ENCODE measurements at places on chromosomes 12 and 14.
A peak's percentile ranks its signal among the peaks of the same experiment; 100 is the strongest.

DNA sequence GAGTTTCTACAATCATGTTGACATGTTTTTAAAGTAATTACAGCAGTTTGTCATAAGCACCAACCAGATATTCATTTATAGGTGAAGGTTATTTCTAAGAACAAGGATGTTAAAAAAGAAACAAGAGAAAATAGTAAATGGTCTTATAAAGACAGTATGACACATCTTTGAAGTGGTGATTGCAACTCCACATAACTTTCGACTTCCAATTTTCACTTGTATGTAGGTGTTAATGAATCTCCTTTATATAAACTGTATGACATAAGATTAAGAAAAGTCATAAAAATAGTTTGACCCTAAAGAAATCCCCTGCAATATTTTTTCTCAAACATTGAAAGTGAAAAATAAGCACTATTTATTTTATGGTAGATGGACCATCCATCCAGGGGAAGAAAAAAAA is 144.8 kb upstream of the PTPRQ start:
- DNase-seq, result no peak

GRCh38 chr12:12098691-12099015 is 27.9 kb downstream of the BCL2L14 start:
- no peak for DNase-seq

DNA sequence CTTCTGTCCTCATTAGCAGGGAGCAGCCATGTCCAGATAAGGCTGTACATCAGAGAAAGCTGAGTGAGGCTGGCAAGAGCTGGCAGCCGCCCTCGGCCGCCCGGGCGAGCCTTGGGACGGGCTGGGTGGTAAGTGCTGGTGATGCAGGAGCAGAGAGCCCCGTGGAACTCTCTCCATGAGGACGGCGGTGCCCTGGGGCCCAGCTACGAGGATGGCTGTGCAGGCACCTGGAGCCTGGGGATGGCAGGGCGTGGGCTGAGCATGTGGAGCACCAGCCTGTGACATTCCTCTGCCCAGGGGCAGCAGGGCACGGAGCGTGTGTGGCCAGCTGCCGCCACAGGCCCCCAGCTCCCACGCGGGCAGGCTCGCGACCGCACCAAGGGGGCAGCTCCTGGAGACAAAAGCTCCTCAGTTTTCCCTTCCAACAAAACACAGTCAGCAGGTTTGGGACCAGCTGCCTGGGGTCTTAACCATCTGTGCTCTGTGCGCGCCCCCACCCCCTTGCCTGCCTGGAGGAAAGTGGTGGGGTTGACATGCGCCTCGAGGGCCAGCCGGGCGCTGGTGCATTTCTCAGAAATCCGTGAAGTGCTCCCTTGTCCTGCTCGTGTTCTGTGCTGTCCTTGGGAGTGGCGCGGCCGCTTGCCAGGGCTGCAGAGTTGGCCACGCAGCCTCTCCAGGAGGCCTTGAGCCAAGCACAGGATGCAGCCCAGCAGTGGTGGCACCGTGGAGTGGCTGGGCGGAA is 21.4 kb downstream of the PACS2 start:
- no peak for DNase-seq

DNA sequence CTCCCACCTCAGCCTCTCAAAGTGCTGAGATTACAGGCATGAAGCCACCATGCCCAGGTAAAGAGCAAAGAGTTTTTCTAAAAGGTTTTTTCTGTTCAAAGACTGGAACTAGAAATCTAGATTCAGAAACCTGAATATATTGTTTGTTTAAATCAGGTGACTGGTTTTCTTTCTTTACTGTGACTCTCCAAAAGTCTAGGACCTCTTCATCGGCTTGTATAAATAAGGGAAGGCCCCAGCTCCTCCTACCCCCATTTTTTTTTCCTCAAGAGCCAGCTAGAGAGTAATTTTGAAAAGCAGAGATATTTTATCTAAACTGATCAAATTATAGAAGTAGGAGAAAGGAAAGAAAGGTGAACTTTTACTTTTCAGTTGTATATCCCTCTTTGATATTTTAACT is 48.0 kb downstream of the TMEM116 start:
- DNase-seq, result no peak

GRCh38 chr12:51692016-51692415 is 101.0 kb downstream of the SCN8A start:
- no peak for DNase-seq

DNA sequence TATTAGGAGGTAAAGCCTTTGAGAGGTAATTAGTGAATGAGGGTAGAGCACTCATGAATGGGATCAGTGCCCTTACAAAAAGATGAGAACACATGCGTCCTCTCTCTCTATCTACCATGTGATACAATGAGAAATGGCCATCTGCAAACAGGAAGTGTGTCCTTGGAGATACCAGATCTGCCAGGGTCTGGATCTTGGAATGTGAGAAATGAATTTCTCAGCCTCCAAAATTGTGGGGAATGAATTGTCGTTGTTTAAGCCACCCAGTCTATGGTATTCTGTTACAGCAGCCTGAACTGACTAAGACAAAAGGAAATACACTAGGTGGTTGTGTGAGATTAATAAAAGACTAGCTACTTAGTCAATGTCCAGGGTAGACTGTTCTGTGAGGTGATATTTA is 366.6 kb downstream of the NELL2 start:
- DNase-seq, result no peak

DNA sequence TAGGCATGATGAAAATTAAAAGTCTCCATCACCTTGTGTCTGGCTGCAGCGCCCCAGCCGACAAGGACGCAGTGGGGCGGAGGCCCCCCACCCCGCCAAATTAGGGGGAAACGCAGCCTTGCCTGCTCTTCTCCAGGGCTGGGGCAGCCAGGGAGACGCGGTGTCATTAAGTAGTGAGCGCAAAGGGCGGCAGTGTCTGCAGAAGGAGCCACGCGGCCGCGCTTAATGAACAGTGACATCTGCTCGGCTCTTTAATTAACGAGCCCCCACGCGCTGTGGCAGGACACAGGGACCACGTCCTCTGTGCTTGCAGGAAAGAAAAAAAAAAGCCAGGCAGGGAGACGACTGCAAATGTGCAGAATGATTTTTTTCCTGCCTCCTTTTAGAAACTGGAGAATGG is 93.4 kb upstream of the NCOR2 start:
- DNase-seq, result no peak

GRCh38 chr12:117661471-117661870 is 300.0 kb upstream of the NOS1 start:
- DNase-seq, result no peak

GRCh38 chr12:55132816-55133215 is 6.6 kb downstream of the OR9K2 start:
- no peak for DNase-seq

DNA sequence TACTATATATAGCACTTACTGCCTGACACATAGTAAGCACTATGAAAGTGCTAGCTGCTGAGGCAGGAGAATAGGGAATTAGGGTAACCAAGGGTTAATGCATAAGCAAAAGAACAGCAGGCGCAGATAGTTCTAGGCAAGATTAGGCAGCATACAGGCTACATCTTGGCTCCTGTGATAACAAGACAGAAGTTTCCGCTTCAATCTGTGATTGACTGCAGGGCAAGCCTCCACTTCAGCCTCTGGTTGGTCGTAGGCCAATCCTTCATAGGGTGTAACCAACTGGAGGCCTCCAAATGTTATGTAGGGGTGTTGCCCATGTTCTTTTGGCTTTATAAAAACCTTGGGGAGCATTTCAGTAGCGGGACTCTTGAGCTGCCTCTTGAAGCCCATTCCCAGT is 46.9 kb downstream of the KLHL28 start:
- DNase-seq, result no peak

DNA sequence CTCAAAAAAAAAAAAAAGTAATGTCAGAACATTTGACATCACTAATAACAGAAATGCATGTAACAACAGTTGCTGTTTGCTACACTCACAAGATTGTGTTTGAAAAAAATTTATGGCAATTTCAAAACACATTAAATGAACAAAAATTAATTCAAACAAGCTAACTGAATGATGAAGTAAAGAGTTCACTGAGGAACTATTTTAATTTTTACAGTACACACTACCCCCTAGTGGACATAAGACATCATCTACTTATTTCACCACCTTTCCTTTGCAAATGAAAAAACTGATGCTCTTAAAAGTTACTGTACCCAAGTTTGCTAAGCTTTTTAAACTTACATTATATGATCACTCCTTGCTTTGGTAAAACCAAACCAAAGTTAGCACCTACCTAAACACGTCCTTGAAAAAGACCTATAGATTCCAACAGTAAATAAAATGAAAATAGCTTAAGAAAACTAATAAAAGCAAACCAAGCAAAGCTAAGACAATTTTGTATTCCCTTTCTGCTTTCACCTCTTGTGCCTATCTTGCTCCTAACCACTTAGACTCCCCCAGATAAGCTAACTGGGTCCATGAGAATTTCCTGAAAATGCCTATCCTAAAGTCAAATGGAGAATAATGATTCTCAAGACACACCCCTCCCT is 22.2 kb downstream of the UBE2N start:
- no peak for DNase-seq

GRCh38 chr14:95313707-95314106 is 6.0 kb downstream of the CLMN start:
- no peak for DNase-seq

DNA sequence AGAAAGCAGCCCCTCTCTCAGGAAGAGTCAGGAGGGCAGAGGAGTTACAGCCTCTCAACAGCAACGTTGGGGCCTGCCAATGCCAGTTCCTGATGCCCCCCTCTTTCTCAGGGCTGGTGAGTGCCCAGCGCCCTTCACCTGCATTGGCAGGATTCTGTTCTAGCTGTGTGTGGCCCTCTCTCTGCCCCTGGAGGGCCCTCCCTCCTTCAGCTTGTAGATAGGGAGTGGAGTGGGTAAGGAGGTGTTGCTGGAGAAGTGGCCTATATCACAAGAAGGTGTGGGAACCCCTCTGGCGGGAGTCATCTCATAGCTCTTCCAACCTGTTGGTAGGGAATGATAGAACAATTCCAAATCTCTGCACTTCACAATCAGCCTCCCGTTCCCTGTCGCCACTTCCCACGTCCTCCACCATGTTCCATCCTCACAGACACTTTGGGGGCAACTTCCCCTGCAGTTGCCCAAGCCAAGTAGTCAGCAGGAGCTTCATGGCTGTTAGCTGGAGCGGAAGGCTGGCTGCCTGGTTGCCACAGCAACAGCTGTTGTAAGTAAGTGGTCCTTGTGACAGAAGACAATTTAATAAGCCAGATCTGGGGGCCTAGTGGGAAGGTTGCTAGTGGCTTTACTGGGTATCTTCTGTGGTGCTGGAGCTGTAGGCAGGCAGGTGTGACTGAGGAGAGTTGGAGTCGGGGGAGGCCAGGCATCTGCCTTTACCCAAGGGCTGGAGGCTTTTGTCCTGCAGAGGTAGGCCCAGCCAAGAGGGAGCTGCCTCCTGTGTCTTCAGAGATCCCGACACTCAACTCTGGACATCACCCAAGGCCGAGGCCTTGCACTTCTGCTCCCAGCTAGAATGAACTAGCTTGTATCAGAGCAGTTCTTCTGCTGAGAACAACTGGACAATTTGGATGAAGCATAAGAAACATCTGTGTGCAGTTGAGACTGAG is 38.4 kb downstream of the GALNT16 start:
- no peak for DNase-seq

DNA sequence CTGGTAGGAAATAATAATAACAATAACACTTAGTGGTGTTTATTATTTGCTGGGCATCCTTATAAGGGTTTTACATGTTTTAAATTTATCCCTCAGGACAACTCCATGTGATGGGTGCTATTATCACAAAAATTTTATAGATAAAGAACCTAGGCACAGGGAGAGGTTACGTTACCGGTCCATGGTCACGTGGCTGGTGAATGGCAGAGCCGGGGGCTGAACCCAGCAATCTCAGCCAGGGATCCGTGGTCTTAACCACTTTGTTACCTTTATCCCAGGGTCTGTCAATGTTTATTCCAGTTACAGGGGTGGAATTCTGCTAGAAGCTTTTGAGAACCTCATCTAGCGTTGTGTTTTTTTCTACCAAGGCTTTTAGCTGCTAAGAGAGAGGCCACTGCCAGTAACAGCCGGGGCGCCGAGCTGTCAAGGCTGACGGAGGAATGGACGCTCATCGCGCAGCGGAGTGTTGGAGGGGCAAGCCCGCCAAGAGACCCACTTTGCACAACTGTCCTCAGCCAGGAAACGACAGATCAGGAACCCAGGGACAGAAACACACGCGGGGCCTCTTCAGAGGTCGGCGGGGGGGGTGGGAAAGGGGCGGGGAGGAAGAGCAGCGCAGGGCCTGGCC is 418 bp downstream of the AMN1 start:
- DNase-seq, result no peak

GRCh38 chr12:132734206-132734605 is 23.6 kb downstream of the PGAM5 start:
- DNase-seq, result no peak

- no peak for DNase-seq
Observed at GRCh38 chr14:95101736-95102679, 55.3 kb downstream of the DICER1 start.

DNA sequence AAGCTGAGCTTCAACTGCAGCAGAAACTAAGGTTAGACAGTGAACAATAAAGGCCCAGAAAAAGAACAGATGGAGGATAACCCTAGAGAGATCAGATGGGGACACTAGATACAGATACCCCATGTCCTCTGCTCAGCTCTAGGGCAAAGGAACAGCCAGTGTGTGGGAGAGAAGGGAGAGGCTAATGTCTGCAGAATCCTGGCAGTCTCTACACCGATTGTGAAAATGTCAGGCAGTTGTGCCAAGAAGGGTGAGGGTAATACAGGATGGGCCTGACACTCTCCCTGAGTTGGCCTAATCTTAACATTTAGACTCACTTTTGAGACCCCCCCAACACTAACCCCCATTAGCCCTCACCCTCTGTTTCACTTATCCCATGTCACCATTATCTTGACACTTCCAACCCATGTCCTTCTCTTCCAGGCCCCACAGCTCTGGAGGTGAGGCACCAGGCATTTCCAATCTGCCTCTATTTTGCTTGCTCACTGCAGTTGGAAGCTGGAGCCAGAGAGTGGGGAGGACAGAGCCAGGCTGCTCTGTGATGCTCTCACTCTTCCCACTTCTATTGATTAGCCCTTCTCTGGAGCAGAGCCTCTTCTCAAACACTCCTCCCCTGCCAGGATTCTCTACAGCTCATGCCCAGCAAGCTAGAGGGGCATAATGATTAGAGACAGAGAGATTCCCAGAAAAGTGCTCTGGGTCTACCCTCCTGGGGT is 3.0 kb upstream of the BLOC1S1 start:
- no peak for DNase-seq

- no peak for DNase-seq
Observed at GRCh38 chr12:132634411-132634990, 15.9 kb downstream of the P2RX2 start.

DNA sequence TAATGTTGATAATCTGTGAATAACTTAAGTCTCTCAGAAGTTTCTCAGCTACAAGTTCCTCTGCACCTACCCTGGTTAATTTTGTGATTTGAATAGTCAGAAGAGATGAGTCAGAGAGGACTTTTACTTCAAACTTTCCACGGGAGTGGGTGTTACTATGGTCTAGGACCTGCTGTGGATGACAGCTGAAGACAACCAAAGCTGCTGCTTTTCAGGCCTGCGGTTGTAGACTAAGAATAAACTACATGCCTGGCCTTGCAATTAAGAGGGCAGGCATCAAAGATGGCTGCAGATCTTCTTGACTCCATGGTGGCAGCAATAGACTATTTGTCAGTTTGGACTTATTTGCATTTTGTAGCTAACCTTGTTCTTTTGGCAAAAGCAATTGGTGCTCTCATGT is 227.1 kb upstream of the KRR1 start:
- DNase-seq, result peak; percentile 55

Measured in T-helper 2 cell treated with Interferon-gamma antibody and Interleukin-4, amounts not matched to agents 5 μg/mL and 100 μg/mL, for 36 hours (primary cell).